ENCODE measurements at places on chromosomes 5 and 9. TPM values are rescaled to one million over a fixed set of nuclear protein-coding genes. Genes with fewer than 3 reads are reported as not detected.

DNA sequence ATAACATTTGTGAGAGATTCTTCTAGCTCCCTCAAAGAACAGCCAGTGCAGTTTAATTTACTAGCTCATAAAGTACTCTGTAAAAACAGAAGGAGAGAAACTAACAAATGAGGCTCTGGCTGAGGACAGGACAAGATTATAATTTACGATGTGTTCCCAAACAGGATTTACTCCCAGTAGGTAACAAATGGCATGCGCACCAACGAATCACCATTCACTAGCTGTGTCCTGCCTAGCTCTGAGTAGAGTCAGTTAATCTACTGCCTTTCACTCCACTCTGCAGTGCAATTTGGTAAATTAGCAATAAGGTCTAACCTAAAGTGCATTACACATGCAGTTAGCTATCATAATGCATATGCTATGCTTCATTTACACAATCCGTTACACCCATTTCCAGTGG, 497.4 kb upstream of the CCNG1 start:
- no peaks in the 10 kb centered on the region for H3K36me3 ChIP-seq
- no peak for DNase-seq
- no peaks in the 10 kb centered on the region for H3K27me3 ChIP-seq
- no peak overlapping the region for H3K4me3 ChIP-seq

DNA sequence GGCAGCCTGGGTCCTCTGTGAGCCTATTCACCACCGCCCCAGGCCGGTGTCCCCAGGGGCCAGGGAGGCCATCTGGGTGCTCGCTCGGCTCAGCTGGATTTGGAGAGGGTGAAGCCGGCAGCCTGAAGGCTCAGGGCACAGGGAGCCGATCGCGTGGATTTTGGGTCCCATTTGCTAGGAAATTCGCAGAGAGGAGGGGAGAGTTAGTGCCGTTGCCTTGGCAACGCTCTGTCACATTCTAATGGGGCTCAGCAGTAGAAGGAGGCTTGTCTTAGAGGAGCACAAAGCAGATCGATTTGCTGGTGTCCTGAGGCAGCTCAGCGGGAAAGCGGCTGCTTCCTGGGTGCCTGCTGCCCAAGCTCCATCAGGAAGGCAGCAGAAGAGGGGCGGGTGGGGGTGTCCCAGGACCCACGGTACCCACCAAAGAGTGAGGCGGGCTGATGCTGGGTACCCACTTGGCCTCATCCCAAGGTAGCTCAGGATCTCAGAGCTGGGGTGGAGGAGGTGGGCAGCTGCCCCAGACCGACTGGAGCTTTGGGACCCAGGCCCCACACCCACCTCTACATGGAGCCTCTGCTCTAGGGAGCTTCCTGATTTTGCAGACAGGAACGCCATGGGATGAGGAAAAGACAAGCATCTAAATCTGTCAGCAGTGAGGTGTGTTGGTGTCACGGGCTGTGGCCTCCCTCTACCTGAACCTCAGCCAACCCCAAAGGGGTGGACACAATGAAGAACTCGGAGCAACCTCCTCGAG, 17.1 kb upstream of the OLFM1 start:
- no peaks in the 10 kb centered on the region for H3K4me1 ChIP-seq
- no peaks in the 10 kb centered on the region for H3K36me3 ChIP-seq
- H3K4me3 ChIP-seq = no peak overlapping the region

FAM221B gene
- not detected for total RNA-seq

DNA sequence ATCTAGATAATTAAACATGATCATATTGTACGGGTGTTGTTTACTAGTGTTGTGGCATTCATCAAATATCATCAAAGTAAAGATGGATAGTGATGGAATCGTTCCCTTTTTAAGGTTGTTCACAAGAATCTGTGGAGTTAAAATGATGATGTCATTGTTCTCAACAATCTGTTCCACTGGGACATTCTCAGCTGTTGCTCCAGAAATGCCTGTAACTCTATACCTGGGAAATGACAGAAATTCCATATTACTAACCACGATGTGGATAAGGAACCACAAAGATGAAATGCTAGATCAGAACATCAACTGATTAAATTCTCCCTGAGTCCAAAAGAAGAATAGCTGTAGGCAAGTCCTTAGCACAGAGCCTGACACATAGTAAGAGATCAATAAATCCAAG, 38.0 kb downstream of the RIGI start:
- no peak overlapping the region for H3K27ac ChIP-seq

- no peaks in the 10 kb centered on the region for H3K27me3 ChIP-seq
- DNase-seq = no peak
- H3K36me3 ChIP-seq = no peaks in the 10 kb centered on the region
- H3K4me1 ChIP-seq = no peaks in the 10 kb centered on the region
- H3K27ac ChIP-seq = no peak overlapping the region
- no peak overlapping the region for H3K4me3 ChIP-seq
Measured at GRCh38 chr9:112711050-112711689, 6.7 kb downstream of the INIP start.

IL4 gene
- not detected for total RNA-seq

ANKRD34B gene
- 0.10 TPM for total RNA-seq

GRCh38 chr5:116763987-116764866, 189.6 kb upstream of the SEMA6A start:
- no peaks in the 10 kb centered on the region for H3K36me3 ChIP-seq
- no peak for DNase-seq
- H3K4me3 ChIP-seq = no peak overlapping the region
- H3K27ac ChIP-seq = no peak overlapping the region
- H3K4me1 ChIP-seq = no peaks in the 10 kb centered on the region
- H3K27me3 ChIP-seq = no peaks in the 10 kb centered on the region

LRRC19 gene
- total RNA-seq = not detected

GRCh38 chr5:118007262-118007661, 981.1 kb downstream of the DTWD2 start:
- DNase-seq = no peak
- no peak overlapping the region for H3K27ac ChIP-seq
- no peaks in the 10 kb centered on the region for H3K36me3 ChIP-seq
- H3K4me3 ChIP-seq = no peak overlapping the region
- no peaks in the 10 kb centered on the region for H3K27me3 ChIP-seq
- no peaks in the 10 kb centered on the region for H3K4me1 ChIP-seq

- H3K4me3 ChIP-seq = no peak overlapping the region
- DNase-seq = no peak
- H3K4me1 ChIP-seq = no peaks in the 10 kb centered on the region
- H3K27me3 ChIP-seq = no peaks in the 10 kb centered on the region
- H3K27ac ChIP-seq = no peak overlapping the region
Measured at GRCh38 chr5:33425314-33425713, 15.5 kb upstream of the TARS1 start.

GMCL2 gene
- not detected for total RNA-seq

- no peaks in the 10 kb centered on the region for H3K4me1 ChIP-seq
- no peak overlapping the region for H3K27ac ChIP-seq
- no peaks in the 10 kb centered on the region for H3K36me3 ChIP-seq
- DNase-seq = no peak
Measured at GRCh38 chr9:98870782-98871557, 63.5 kb downstream of the GALNT12 start.

NDFIP1 gene
- total RNA-seq = 40.9 TPM

- peaks cover 70% of the 10 kb centered on the region for H3K36me3 ChIP-seq
- DNase-seq = no peak
- H3K27ac ChIP-seq = no peak overlapping the region
- no peak overlapping the region for H3K4me3 ChIP-seq
Measured at GRCh38 chr5:169591636-169592035, 8.1 kb downstream of the SPDL1 start.

DNA sequence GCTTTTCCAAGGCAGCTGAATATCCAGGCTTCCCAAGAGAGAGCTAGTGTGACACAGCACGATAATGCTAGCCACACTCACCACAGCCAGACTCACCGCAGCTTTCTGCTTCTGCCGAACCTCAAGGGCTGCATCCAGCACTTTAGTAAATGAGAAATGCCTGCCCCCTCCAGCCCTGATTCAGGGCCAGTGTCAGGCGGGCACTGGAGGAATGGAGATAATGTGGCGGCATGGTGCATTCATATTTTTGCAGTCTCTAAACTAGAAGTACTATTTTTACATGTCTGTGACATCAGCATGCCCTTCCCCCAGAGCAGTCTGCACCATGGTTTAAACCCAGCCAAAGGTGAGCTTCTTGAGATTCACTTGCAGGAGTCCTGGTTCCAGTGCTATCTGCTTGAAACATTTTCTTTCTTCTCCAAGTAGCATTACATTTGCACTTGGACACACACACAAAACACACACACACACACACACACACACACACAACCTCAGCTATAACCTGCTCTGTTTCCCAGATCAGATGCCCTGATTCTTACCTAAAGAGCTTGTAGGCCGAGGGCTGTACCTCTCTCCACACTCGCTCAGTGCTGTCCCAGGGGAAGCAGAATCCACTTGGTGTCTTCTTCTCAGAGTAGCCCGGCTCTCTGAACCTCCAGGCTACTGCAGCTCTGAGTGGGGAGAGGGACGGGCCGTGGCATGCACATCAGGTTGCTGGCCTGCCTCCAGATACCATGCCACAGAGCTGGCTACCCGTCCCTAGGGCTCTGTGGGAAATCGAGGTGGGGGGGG, at the start of gene FGF1:
TSS of gene FGF1 (minus strand) at position 673 of the 792 bp plus-strand sequence. CDS start 71,963 bp downstream, outside the sequence.
- H3K27me3 ChIP-seq = no peaks in the 10 kb centered on the region
- H3K36me3 ChIP-seq = no peaks in the 10 kb centered on the region
- H3K4me3 ChIP-seq = no peak within 1 kb of the TSS
- no peak for DNase-seq
- H3K4me1 ChIP-seq = peaks cover 6% of the 10 kb centered on the region

DNA sequence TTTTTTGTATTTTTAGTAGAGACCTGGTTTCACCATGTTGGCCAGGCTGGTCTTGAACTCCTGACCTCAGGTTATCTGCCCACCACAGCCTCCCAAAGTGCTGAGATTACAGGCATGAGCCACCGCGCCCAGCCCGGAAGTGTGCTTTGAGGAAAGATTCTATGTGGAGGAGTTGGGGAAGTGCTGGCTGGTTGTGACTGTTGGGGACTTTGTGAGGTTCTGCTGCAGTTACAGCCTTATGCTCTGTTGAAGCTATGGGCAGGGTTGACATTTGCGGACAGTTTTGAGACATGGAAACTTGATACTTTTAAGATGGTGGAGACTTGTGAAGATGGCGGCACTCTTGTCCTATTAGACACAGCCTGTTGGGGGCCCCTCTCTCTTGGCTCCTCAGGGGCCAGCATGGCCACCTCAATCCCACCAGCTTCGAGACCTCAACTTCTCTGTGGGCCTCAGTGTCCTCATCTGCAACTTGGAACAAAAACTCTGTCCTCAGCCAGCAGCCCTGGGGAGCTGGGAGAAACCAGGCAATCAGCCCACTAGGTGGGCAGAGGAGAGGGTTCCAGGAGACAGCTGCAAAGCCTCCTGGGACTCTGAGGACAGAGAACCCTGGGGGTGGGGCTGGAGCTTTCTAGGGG, 24.9 kb downstream of the C9orf50 start:
- no peaks in the 10 kb centered on the region for H3K27me3 ChIP-seq
- no peak for DNase-seq
- no peak overlapping the region for H3K4me3 ChIP-seq
- H3K4me1 ChIP-seq = peaks cover 3% of the 10 kb centered on the region

- no peaks in the 10 kb centered on the region for H3K36me3 ChIP-seq
- DNase-seq = no peak
- no peaks in the 10 kb centered on the region for H3K4me1 ChIP-seq
- H3K27me3 ChIP-seq = no peaks in the 10 kb centered on the region
- no peak overlapping the region for H3K27ac ChIP-seq
- H3K4me3 ChIP-seq = no peak overlapping the region
Measured at GRCh38 chr9:114905170-114905940, 25.0 kb downstream of the TNFSF8 start.

DNA sequence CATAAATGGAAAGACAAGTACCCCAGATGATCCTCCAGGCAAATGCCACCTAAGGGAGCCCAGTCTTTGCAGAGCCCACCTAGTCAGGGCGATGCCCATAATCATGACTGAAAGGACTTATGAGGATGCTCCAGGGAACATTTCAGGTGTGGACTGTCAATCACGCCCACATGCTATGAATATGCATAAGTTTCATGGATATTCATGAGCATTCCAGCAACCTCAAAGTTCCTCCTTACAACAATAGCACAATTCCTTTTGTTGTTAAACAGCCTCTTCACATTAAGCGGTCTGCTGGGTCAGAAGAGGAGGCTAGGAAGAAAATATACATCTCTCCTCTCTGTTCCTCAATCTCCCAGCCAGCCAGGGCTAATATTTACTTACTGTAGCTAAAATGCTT, 161.6 kb downstream of the C5orf15 start:
- H3K36me3 ChIP-seq = no peaks in the 10 kb centered on the region
- no peak for DNase-seq
- H3K4me1 ChIP-seq = no peaks in the 10 kb centered on the region
- H3K27ac ChIP-seq = no peak overlapping the region
- no peak overlapping the region for H3K4me3 ChIP-seq
- peaks cover 11% of the 10 kb centered on the region for H3K27me3 ChIP-seq

- H3K27me3 ChIP-seq = peaks cover 3% of the 10 kb centered on the region
- no peak overlapping the region for H3K27ac ChIP-seq
- no peaks in the 10 kb centered on the region for H3K4me1 ChIP-seq
- DNase-seq = no peak
Measured at GRCh38 chr5:112407240-112407639, 11.8 kb downstream of the EPB41L4A start.

OR2S2 gene
- total RNA-seq = not detected

GRCh38 chr5:96638561-96638960, 23.6 kb upstream of the CAST start:
- no peak overlapping the region for H3K27ac ChIP-seq
- no peaks in the 10 kb centered on the region for H3K4me1 ChIP-seq
- peaks cover 8% of the 10 kb centered on the region for H3K27me3 ChIP-seq
- H3K36me3 ChIP-seq = no peaks in the 10 kb centered on the region
- no peak overlapping the region for H3K4me3 ChIP-seq

PTAR1 gene
- total RNA-seq = 26.0 TPM

DNA sequence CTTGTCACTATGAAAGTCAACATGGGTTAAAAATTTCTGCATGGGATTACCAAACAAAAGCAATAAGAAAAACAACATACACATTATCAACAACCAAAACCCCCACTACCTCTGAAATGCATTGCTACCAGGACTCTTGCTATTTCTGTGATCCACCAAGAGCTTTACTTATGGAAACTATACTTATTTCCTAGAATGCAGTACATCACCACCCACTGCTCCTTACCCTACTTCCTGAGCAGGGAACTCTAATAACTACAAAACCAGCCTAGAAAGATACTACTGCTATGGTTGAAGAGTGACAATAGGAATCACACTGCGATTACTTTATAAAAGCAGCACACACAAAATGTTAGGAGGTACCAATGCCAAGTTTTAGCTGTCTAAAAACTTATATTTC, 22.2 kb downstream of the LURAP1L start:
- DNase-seq = no peak
- no peak overlapping the region for H3K27ac ChIP-seq
- H3K36me3 ChIP-seq = no peaks in the 10 kb centered on the region
- H3K27me3 ChIP-seq = no peaks in the 10 kb centered on the region
- H3K4me1 ChIP-seq = peaks cover 3% of the 10 kb centered on the region

- H3K4me3 ChIP-seq = no peak overlapping the region
- no peak overlapping the region for H3K27ac ChIP-seq
- DNase-seq = no peak
- H3K36me3 ChIP-seq = no peaks in the 10 kb centered on the region
Measured at GRCh38 chr5:3839151-3839550, 243.5 kb downstream of the IRX1 start.

Data from Panc1 (cell line).